ENCODE measurements at places on chromosomes 4 and X. TPM values are rescaled to one million over a fixed set of nuclear protein-coding genes. Genes with fewer than 3 reads are reported as not detected.

The ADAMTS3 gene
- total RNA-seq, result not detected

The FAM133A gene
- not detected for total RNA-seq

The SYN1 gene
- 1.4 TPM for total RNA-seq

The FNIP2 gene
- total RNA-seq, result 11.5 TPM

GRCh38 chr4:111400741-111401140 lies 744.5 kb upstream of the FAM241A start:
- no peak for DNase-seq

- DNase-seq, result no peak
These were observed 39.5 kb downstream of the USP38 start for GRCh38 chr4:143224255-143224654.

GRCh38 chrX:14698790-14699189 lies 169.5 kb downstream of the GLRA2 start:
- no peak for DNase-seq

All from activated naive CD8-positive, alpha-beta T cell treated with anti-CD3 and anti-CD28 coated beads for 36 hours (primary cell).